CD4-positive, CD25-positive, alpha-beta regulatory T cell (primary cell): ENCODE measurements at places on chromosomes 4 and X.

- H3K27me3 ChIP-seq = no peaks in the 10 kb centered on the region
- no peaks in the 10 kb centered on the region for H3K4me1 ChIP-seq
- H3K27ac ChIP-seq = no peak overlapping the region
- H3K4me3 ChIP-seq = no peak overlapping the region
- no peak for DNase-seq
These were observed 146.4 kb downstream of the GPC3 start for GRCh38 chrX:133838761-133839676.

DNA sequence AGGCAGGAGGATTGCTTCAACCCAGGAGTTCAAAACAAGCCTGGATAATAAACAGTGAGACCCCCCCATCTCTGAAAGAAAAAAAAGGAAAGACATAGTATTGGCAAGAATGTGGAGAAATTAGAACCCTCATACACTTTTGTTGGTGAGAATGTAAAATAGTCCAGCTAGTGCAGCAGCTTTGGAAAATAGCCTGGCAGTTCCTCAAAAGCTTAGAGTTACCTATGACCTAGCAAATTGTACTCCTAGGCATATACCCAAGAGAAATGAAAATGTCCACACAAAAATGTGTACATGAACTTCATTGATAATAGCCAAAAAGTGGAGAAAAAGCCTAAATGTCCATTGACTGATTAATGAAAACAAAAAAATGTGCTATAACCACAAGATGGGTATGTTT, 21.3 kb downstream of the THAP9 start:
- no peak for DNase-seq
- no peaks in the 10 kb centered on the region for H3K4me1 ChIP-seq
- H3K27ac ChIP-seq = no peak overlapping the region
- no peak overlapping the region for H3K4me3 ChIP-seq

- no peak overlapping the region for H3K27ac ChIP-seq
- no peaks in the 10 kb centered on the region for H3K27me3 ChIP-seq
- H3K36me3 ChIP-seq = no peaks in the 10 kb centered on the region
- no peak overlapping the region for H3K4me3 ChIP-seq
- DNase-seq = no peak
These were observed 210.4 kb upstream of the ARX start for GRCh38 chrX:25226151-25226550.

DNA sequence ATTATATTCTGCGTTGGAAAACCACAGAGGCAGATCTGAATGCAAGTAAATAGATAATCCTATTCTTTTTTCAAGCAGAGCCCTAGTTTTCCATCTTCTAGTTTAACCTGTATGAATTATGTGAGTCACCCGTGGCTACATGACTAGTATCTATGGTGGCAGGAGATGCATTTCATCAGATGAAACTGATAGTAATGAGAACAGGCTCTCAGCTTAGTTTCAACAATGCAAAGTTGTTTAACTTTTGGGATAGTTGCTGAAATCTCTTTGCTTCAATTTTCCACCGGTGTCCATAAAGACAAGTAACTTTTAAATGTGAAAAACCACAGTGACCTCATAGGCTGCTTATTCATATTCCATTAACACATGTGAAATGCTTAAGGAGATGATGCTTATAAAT, 1317.4 kb upstream of the TENM3 start:
- no peaks in the 10 kb centered on the region for H3K4me1 ChIP-seq
- no peak for DNase-seq
- no peaks in the 10 kb centered on the region for H3K36me3 ChIP-seq
- no peaks in the 10 kb centered on the region for H3K27me3 ChIP-seq

- peaks cover 14% of the 10 kb centered on the region for H3K4me1 ChIP-seq
- no peak overlapping the region for H3K27ac ChIP-seq
- H3K27me3 ChIP-seq = no peaks in the 10 kb centered on the region
- no peak for DNase-seq
- peak overlapping the region; percentile 28 for H3K4me3 ChIP-seq
- H3K36me3 ChIP-seq = no peaks in the 10 kb centered on the region
These were observed 19.4 kb upstream of the ATP8A1 start for GRCh38 chr4:42676066-42676951.

DNA sequence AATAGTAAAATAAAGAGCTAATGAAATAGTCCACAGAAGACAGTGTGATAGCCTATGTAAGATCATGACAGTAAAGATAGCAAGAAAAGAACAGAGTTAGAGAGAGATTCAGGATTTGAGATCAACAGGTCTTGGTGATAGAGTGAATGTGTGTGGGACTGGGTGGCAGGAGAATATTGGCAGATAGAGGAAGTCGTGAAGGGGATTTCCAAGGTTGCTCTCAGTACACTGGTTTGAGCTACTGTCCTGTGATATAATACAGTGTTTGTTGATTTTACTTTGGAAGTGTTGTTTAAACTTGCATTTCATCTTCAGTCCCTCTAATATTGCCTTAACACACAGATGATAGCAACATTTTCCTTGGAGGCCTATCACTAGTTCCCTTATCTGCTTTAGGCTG, 44.1 kb downstream of the DTHD1 start:
- H3K27me3 ChIP-seq = no peaks in the 10 kb centered on the region
- no peak overlapping the region for H3K4me3 ChIP-seq
- no peaks in the 10 kb centered on the region for H3K36me3 ChIP-seq
- no peak for DNase-seq

GRCh38 chrX:13759152-13759718, 24.7 kb downstream of the OFD1 start:
- DNase-seq = no peak
- no peak overlapping the region for H3K27ac ChIP-seq
- H3K36me3 ChIP-seq = peaks cover 74% of the 10 kb centered on the region
- H3K4me3 ChIP-seq = no peak overlapping the region
- peaks cover 10% of the 10 kb centered on the region for H3K4me1 ChIP-seq
- no peaks in the 10 kb centered on the region for H3K27me3 ChIP-seq

DNA sequence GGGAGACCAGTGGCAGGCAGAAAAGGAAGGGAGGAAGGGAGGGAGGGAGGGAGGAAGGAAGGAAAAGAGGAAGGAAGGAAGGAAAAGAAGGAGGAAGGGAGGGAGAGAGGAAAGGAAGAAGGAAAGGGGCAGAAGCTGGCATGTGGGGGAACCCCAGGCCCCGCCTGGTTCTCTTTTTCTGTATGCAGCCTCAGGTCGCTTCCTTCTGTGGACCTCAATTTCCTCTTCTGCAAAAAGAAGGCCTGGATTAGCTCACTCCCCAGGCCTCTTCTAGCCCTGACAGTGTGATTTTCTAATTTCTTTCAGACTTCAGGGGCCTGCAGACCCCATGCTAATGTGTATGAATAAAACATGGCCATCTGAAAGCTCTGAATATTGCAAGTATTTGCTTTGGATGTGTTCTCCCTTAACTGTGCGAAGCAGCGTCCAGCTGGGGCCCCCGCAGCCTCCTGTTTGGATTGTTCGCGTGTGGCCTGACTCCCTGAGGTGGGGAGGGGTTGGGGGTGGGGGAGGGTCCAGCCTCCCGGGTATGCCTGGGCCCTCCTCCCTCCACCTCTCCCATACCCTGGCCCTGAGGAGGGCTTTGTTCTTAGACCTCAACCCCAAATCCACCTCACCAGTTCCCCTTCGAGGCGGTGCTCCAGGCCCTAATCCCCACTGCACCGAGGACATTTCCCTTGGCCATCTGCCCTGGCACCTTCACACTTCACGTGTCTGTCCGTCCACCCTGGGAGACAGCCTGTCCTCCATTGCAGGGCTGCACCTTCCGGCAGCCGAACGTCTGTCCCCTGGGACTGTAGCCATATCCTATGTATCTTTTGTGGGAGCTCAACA, 199.9 kb upstream of the ATP6AP2 start:
- no peak overlapping the region for H3K27ac ChIP-seq
- no peaks in the 10 kb centered on the region for H3K36me3 ChIP-seq
- no peak overlapping the region for H3K4me3 ChIP-seq
- H3K4me1 ChIP-seq = no peaks in the 10 kb centered on the region
- no peaks in the 10 kb centered on the region for H3K27me3 ChIP-seq
- DNase-seq = no peak
